Occipital lobe (tissue), 3 donors: ENCODE measurements at places on chromosomes 12 and 14. TPM values are rescaled to one million over a fixed set of nuclear protein-coding genes. Genes with fewer than 3 reads are reported as not detected.

The ZFHX2 gene
- 1.2 TPM for total RNA-seq

The MANSC1 gene
- 1.9 TPM for total RNA-seq

The AICDA gene
- not detected for total RNA-seq

The NKX2-8 gene
- not detected for total RNA-seq

The SLC5A8 gene
- 1.4 TPM for total RNA-seq

The ST8SIA1 gene
- 29.6 TPM for total RNA-seq

The MANSC4 gene
- total RNA-seq = 0.47 TPM

The FBXO21 gene
- 131 TPM for total RNA-seq

The SAV1 gene
- total RNA-seq = 39.5 TPM

The SYT1 gene
- total RNA-seq = 166 TPM

The PDZRN4 gene
- 48.7 TPM for total RNA-seq

The CLEC9A gene
- not detected for total RNA-seq

The ERBB3 gene
- total RNA-seq = 2.2 TPM

The ZFC3H1 gene
- total RNA-seq = 42.7 TPM

The P2RX2 gene
- total RNA-seq = not detected
